ENCODE measurements at places on chromosomes 6 and 20.

DNA sequence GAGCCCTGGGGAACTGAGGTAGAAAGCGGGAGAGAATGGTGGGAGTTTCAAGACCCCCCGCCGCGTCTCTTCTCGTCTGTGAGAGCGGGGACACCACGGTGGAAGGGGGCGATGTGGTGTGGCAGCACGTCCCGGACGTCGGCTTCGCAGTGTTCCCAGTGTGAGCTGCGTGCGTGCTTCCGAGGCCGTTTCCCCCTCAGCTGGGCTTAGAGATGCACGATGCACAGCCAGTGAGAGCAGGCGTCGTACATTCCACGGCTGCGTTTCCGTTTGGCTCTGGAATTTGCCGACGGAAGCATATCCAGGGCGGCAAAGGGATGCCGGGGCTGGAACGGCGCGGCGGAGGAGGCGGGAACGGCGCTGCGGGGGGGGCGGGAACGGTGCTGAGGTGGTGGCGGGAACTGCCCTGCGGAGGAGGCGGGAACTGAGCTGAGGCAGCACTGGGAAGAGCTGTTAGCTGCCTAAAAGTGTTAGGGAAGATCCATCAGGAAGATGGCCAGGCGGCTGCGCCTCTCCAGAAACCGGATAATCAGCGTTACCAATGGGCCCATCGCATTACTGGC lies 37.7 kb downstream of the KIF25 start:
- DNase-seq: no peak

- DNase-seq: no peak
Observed at GRCh38 chr6:107360476-107360875, 98.9 kb downstream of the PDSS2 start.

DNA sequence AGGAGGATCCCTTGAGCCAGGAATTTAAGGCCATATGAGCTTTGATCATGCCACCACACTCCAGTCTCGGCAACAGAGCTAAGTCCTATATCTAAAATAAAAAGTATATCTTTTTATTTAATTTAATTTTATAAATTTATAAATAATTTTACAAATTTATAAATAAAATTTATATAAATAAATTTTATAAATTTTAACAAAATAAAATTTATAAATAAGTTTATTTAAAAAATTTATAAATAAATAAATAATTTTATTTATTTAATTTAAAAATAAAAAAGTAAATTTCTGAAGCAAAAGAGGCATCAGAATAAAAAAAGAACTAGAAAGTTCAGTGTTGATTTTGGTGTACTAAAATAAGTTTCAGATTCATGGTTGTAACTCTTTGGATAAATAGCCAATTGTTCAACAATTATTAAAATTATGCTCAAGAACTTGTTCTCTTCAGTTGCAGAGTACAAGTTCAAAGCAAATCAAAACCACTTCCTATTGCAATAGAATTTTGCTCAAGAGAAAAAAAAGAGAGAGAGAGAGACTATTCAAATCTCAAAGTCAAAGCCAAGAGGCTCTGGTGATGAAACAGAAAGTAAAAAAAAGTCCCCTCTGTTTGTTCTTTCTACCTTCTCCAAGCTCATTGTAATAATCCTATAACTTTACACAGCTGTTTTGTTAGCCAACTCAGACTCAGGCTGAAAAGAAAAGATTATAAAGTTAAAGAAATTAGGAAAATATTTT lies 547.5 kb upstream of the ADGRB3 start:
- no peak for DNase-seq

DNA sequence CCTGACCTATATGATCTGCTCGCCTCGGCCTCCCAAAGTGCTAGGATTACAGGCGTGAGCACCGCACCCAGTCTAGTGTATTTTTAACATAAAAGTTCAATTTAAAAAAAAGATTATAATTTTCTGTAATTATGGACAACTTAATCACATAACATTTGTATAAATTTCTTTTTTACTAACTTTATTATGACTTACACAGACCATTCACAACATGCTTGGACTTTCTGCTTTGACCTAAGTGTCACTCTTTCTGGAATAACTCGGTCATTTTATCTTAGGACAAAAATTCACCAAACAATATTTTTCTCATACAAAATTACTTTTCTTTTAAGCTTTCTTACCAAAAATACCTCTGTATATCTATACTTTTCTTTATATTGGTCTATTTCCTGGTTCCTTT lies 15.4 kb upstream of the IL22RA2 start:
- no peak for DNase-seq

- no peak for DNase-seq
Observed at GRCh38 chr6:170137176-170137891, 153.5 kb downstream of the DLL1 start.

- no peak for DNase-seq
Observed at GRCh38 chr6:165219629-165220028, 89.8 kb downstream of the C6orf118 start.

GRCh38 chr6:73942592-73943186 lies 246.7 kb downstream of the CD109 start:
- no peak for DNase-seq

- no peak for DNase-seq
Observed at GRCh38 chr20:2694008-2694471, 1.5 kb downstream of the EBF4 start.

DNA sequence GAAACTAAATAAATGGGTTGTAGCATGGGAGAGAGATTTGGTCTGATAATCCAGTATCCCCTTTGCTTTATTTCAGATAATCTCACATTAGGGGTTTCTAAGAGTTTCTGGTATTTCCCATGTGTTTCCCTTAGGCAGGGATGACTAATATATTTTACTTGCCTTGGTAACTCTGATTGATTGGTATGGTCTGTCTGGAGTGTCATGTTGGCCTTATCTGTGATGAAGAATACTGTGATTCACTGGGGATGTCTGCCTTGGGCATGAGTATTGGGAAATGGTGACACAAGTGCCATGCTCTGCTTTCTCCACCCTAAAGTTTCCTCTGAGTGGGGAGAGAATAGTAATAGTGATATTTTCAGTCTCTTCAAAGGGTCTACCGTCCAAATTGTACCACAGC lies 10.1 kb downstream of the SLC22A2 start:
- no peak for DNase-seq

GRCh38 chr6:138498629-138499302 lies 528 bp downstream of the NHSL1 start:
- no peak for DNase-seq

DNA sequence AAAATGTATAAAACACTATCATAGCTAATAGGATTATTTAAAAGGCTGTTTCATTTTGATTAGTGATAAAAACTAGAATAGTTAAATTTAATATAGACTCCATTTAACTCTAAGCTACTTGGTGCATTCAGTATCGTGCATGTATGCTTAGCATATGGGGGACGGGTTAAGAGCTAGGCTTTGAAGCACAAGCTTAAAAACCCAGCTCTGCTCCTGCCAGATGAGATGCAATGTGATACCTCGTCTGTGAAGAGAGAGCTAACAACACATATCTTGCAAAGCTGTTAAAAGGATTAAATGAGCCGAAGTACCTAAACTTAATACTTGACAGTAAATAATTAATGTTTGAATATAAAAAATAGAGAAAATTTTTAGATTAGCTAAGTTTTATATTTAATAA lies 42.2 kb downstream of the DTNBP1 start:
- DNase-seq: no peak

DNA sequence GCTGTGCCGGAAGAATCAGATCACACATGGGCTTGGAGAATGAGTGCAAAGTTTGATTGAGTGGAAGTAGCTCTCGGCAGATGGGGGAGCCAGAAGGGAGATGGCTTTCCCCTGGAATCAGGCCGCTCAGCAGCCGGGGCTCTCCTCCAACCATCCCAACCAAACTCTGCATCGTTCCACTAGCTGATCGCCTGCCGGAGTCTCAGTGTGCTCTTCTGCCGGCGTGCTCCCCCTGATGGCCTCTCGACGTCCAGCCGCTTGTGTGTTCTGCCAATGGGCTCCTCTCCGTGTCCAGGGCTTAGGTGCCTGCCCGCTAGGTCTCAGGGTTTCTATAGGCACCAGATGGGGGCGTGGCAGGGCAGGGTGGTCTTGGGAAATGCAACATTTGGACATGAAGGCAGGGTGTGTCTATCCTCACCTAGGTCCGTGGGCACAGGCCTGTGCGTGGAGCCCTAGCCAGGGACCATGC lies 4.9 kb upstream of the BIRC7 start:
- DNase-seq: no peak

DNA sequence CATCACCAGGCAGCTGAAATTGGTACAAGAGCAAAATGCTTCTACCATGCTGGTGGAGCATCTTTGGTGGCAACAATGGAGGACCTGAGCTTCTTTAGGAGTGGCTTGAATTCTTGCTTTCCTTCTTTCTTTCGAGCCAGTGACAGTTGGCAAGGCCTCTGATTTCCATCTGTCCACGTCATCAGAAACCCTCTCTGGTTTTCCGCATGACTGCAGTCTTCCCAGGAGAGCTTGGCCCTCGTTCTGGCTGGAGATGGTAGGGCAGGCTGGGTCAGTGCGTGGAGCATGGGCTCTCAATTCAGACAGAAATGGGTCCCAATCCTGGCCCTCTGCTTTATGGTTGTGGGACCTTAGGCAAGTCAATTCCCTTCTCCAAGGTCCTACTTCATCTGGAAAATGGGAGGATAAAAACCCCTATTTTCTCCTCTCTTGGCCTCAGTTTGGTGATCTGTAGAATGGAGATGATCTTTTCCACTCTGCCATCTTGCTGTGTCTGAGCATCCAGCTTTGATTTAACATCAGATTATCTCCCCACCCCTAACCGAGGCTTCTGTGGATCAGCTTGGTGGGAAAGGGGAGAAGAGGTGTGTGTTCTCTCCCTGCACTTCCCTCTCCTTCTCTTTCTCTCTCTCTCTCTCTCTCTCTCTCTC lies 3.6 kb upstream of the BPIFB1 start:
- DNase-seq: no peak

DNA sequence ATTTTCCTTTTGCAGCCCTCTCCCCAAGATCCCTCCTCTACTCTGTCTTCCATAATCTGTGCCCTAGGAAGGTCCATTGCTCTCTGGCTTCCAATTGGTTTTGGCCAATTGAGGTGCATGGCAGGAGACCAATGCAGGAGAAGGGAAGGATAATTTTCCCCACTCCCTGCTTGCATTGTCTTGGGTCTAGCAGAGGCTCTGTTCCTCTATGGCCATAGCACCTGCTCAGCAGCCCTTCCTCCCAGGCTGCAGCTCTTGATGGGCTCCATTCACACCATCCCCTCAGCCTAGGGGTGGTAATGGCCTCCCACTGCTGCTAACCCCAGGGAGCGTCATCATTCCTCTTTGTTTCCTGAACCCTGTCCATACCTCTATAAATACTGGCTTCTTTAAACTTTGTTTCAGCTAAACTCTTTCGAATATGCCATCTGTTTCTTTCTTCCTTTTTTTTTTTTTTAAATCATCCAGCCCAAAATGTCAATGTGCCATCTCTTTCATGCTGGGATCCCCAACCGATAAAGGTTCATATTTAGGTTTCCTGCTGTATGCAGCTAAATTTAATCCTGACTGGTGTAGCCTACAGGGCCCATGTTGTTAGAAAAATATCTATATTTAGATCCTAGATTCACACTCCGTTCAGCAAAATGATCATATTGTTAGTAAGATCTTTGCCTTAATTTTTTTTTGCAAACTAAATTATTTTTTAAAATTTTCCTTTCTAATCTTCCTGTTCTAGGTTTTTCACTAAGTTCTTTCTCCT lies 63.8 kb downstream of the HECA start:
- DNase-seq: no peak

DNA sequence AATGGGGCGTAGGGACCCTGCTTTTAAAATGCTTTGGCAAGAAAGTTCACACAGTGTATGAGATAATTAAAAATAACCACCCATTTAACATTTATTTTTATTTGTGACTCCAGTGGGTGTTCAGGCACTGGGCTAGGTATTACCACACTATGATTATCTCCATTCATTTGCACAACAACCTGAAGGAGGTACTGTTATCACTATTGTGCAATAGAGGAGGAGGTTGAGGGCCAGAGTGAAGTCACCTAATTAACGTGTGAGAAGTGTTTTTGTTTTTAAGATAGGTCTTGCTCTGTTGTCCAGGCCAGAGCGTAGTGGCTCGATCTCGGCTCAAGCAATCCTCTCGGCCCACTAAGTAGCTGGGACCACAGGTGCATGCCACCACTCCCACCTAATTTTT lies 29.2 kb downstream of the MAK start:
- DNase-seq: no peak

DNA sequence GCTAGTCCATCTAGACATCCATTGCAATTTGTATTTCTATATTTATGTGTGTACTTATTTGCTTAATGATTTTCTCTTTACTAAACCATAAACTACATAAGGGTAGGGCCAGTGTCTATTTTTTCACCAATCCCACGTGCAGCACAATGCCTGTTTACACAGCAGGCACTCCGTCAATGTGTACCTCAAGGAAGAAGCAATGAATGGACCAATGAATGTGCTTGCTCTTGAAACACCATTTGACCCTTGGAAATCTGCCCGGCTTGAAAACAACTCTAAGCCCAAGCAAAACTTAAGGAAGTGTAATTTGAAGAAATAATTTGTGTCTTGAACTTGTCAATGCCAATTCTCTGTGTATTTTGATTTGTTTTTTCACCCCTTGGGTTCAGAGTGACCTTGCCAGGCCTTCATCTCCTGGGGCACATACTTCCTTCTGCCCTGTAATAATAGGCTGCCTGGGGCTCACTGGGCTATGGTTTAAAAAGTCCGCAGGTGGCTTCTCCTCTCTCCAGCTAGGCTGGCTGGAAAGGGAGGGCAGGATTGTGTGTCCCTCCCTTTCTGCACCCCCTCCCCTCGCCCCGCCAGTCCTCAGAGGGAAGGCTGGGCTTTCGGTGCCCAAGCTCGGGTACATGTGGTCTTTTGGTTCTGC lies 140.8 kb upstream of the ARMC2 start:
- DNase-seq: no peak

DNA sequence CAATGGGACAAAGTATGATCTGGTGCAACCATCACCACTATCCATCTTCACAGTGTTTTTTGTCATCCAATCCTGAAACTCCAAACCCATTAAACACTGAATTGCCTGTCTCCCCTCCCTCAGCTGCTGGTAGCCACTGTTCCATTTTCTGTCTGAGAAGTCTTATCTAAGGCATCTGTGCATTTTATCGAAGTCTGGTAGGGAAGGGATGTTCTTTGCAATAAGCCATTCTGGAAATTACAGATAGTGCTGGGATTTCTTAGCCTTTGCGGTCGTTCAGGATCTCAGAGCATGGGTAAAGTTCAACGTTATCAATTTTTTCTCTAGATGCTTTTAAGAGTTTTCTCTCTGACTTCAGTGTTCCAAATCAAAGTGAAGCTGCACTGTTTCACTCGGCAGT lies 24.1 kb downstream of the KIF25 start:
- DNase-seq: no peak

DNA sequence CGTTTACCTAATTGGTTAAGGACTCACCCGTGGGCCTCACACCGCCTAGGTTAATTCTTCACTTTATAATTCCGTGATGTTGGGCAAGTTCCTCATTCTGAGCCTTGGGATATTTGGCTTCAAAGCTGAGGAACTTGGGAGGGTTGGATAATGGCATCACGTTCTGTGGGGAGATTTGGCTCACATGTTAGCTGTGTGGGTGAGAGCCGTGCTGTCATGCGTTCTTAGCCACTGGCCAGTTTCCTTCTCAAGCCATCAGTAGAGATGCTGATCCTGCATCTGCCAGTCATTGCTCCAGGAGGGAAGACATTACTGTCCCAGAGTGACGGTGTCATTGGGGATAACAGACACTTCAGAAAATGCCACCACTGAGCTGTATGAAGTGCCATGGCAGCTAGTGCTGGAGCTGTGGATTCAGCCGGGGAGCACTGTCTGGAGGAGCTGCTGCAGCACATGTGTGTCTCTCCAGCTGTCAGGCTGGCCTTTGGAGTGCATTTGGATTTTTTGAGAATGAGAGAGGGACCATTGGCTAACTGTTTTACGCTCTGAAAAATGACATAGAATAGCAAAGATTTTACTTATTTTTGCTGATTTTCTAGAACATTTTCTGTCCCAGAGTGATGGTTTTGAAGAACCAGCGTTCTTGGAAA lies 16.5 kb downstream of the IGF2R start:
- no peak for DNase-seq

- DNase-seq: no peak
Observed at GRCh38 chr6:250676-251075, 41.6 kb upstream of the DUSP22 start.

Data from activated CD4-positive, alpha-beta T cell treated with anti-CD3 and anti-CD28 coated beads for 24 hours (primary cell).